ENCODE measurements at places on chromosomes 12 and 14.

DNA sequence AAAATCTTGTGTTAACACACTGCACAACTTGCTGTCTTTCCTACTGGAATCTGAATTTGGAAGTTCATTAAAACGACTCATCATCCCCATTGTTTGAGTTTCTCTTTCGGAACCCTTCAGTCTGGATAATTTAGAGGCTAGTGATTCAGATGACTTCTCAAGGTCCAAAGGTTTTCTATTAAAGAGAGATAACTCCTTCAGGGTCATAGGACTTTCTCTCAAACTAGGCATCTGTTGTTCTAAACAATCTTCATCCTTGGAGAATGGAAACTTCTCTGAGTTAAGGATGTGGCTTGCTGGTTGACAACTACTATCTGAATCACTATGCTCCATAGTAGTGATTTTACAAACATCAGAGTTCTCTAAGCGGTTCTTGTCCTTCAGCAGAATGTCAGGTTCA lies 4.4 kb downstream of the MLH3 start:
- no peak for DNase-seq

DNA sequence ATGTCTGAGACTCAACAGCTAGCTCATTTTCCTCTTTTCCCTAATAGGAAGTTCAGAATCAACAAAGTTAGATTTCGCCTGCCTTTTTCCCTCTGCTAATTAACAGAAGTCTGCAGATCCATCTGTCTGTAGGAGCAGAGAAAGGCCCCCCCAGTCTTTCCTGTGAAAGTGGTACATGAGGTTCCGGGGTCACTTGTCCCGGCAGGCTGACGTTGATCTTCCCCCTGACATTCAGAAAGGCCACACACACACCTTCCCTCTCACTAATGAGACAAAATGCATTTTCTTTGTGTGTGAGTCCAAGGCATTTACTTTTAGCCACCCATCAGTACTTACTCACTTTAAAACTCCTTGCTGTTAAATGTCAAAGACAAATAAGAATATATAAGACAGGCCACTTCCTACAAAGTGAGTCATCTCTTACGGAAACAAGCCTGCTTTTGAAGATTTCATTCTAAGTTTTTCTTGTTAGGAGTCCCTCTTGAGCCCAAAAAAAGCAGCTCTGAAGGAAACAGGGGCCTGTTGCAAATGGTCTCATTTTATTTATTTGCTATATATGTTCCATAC lies 138.7 kb downstream of the TTC7B start:
- DNase-seq = no peak

DNA sequence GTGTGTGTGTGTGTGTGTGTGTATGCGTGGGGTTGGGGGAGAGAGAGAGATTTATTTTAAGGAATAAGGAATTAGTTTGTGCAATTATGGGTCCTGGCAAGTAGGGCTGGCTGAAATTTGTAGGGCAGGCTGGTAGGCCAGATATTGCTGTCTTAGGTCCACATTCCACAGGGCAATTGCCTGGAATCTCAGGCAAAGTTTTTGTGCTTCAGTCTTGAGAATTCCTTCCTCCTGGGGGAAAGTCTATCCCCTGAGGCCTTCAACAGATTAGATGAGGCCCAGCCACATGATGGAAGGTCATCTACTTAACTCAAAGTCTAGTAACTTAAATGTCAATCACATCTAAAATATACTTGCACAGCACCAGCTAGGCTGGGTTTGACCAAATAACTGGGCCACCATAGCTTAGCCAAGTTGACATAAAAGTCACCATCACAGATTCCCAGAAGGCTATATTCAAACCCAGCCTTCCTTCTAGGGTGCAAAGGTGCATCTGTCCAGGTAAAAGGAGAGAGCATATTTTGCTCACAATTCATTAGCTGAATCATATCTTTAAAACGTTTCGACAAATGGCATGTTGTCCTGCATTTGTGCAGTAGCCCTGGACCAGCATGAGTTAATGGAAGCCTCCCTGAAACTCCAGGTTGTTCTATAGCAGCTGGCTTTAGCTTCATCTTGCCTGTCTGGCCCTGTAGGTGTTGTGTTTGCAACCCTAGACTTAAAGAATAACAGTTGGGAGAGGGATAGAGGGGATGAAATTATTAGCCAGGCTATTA lies 63.1 kb downstream of the C14orf132 start:
- DNase-seq = no peak

- no peak for DNase-seq
Observed at GRCh38 chr12:11939223-11939622, 131.5 kb upstream of the BCL2L14 start.

GRCh38 chr12:113823816-113824215 lies 142.3 kb downstream of the RBM19 start:
- no peak for DNase-seq

GRCh38 chr12:117857632-117858612 lies 110.9 kb downstream of the KSR2 start:
- no peak for DNase-seq

DNA sequence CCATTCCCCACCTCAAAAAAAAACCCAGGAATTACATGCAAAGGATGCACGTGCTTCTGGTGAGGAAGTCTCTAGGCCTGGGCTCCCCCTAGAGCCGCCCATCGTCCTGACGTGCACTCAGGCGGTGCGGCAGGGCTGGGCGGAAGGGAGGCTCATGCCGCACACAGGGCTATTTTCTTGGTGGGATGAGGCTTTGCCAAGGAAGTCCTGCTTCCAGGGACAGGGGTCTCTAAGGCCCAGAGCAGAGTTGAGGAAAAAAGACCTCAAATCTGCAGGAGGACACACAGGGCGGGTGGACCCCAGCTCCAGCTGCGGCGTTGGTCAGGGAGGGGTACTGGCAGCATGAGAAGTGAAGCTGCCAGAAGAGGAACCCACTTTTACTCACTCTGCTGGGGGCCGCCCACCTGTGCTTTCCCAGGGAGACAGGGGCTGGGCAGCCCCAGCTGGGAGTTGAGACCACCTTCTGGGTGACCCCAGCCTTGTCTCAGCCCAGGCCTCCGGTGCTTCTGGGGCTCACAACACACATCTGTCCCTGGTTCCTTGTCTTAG lies 4.2 kb downstream of the RHOF start:
- no peak for DNase-seq
